Breast epithelium (tissue), 4 donors: ENCODE measurements at places on chromosomes 1 and 21. TPM values are rescaled to one million over a fixed set of nuclear protein-coding genes. Genes with fewer than 3 reads are reported as not detected.
A peak's percentile ranks its signal among the peaks of the same experiment; 100 is the strongest.

Gene RGS8
- not detected for total RNA-seq

Gene NUAK2
- total RNA-seq = 1.1 TPM

Gene TRIM58
- 1.0 TPM for total RNA-seq

DNA sequence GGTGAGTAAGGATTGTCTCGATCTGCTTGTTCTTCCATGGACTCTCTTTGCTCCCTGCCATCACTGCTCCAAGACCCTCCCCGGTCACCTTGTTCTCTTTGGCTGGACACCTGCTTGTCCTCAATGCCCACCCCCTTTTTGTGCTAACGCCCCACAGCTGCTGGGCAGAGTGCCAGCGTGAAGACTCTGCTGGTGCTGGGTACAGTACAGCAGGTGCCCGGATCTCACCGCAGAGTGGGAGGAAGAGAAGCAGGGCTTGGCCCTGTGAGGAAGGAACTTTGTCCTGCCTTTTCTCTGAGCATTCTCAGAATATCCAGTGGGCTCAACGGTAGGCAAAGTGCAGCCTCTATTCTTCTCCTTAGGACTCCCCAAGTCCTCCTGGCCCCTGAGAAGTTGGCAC, 90.1 kb downstream of the PLXNA2 start:
- no peaks in the 10 kb centered on the region for H3K4me1 ChIP-seq
- no peak overlapping the region for H3K4me3 ChIP-seq
- DNase-seq = no peak
- no peak overlapping the region for H3K27ac ChIP-seq
- no peaks in the 10 kb centered on the region for H3K27me3 ChIP-seq

DNA sequence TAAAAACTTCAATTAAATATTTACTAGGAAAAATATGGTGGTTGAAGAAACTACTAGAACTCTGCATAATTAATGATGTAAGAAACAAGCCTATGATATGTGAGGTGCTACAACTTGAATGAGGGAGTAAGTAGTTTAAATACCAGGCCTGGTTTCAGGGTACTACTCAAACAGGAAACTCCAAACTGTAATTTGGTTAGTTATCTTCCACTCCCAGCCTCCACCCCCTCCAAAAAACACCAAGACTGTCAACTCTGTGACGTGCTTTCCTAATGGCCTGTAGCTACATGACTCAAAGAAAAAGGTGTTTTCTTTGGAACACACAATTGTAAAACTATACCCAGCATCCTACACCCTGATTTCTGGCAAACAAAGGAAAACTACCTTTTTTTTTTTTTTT, 55.9 kb upstream of the RCC1 start:
- H3K27ac ChIP-seq = peak overlapping the region; percentile 41
- no peaks in the 10 kb centered on the region for H3K4me1 ChIP-seq
- H3K4me3 ChIP-seq = no peak overlapping the region
- H3K27me3 ChIP-seq = no peaks in the 10 kb centered on the region
- no peaks in the 10 kb centered on the region for H3K36me3 ChIP-seq
- no peak for DNase-seq

DNA sequence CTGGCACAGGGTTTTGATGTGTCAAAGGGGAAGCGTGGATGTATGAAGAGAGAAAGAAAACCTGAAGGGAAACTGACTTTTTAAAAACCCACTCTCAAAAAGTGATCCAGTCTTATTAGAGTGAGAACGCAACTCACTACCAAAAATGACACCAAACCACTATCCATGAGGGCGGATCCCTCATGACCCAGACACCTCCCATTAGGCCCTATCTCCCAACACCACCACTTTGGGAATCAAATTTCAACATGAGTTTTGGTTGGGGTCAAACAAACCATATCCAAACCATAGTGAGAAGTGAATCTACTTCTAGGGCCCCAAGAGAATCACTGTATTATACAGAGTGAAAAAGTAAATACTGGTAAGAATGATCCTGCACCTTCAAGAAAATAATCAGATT, 53.5 kb downstream of the FNBP1L start:
- no peak overlapping the region for H3K4me3 ChIP-seq
- no peaks in the 10 kb centered on the region for H3K27me3 ChIP-seq
- no peak for DNase-seq
- no peaks in the 10 kb centered on the region for H3K36me3 ChIP-seq
- H3K27ac ChIP-seq = no peak overlapping the region
- no peaks in the 10 kb centered on the region for H3K4me1 ChIP-seq
